ENCODE measurements at places on chromosomes 1 and 21.

DNA sequence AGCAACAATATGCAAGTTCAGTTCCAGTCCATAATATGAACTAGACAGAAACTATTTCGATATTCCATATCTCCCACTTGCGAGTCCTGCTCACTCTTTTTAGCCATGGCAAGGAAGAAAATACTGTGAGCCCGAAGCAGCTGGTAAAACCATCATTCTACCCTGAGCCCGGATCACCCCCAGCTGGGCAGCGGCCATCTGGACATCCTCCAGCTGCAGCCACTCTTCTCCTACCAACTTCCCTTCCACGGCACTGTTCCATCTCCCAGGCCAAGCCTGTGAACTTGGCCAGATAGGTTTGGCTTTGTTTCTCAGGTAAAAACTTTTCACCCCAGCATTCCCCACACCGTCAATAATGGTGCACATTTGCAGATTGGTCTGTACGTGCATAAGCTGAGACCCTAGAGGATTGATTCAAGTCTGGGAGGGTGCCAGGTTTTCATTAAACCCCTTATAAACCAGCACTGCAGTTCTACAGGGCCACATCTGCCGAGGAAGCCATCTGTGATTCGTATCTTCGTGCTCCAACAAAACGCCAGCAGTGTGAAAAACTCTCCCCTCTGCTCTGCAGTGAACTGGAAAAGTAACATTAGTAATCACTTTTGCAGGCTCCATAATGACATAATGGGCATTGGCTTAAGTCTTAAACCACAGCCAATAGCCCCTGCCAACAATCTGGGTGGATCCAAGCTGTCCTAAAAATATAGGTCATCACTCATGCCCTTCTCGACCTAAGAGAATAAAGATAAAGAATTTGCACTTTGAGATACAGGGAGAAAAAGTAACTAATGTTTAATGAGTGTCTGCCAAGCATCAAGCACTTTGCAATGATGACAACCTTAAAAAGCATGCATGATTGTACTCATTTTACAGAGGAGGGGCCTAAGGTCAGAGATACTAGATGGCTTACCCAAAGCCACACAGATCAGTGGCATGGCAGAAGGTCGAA is 205.1 kb downstream of the PLPP3 start:
- DNase-seq: no peak

DNA sequence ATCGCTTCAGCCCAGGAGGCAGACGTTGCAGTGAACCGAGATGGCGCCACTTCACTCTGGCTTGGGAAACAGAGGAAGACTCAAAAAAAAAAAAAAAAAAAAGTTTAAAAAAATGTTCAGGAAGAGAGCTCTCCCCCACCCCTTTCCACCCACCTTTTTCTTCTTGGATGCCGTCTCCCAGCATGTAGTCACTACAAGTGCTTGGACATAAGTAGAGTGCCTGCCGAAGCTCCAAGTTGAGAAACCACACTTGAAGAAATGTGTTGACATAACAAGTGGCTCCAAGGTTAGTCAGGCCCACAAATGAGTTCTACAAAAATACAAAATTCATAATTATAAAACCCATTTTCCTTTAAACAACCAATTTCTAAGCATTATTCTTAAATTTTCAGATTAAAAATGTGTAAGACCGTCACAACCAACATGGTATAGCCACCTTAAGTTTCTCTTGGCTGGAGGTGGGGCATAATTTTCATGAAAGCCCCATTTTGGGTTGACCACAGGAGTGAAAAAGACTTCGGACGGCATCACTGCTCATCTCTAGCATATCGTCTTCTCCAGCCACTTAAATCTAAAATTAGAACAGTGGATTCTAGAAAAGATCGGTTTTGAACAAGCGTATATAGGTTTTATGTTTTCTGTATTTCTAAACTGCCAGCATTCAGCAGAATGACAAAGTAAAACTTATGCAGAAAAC is 26.4 kb downstream of the USP48 start:
- DNase-seq: no peak

GRCh38 chr1:6491480-6491962 is at the start of gene PLEKHG5:
PLEKHG5 (minus strand) TSS chr1:6491667; CDS start chr1:6477571, 14,096 bp downstream.
- DNase-seq: no peak

DNA sequence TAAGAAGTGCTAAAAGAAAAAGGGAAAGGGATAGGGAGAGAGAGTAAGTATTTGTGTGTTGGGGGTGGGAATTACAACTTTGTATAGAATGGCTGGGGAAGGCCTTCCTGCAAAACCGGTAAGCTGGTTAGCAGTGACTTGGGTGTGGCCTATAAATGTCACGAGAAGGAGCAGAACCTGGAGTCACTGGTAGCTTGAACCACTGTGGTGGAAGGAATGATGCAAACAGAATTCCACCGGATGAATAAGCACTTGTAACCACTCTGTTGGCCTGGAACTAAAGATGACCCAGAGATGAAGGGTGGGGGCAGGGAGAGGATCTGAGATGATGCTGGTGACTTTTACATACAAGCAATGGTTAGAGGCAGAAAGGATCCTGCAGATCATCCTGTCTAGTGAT is 8.9 kb downstream of the XKR8 start:
- DNase-seq: no peak

DNA sequence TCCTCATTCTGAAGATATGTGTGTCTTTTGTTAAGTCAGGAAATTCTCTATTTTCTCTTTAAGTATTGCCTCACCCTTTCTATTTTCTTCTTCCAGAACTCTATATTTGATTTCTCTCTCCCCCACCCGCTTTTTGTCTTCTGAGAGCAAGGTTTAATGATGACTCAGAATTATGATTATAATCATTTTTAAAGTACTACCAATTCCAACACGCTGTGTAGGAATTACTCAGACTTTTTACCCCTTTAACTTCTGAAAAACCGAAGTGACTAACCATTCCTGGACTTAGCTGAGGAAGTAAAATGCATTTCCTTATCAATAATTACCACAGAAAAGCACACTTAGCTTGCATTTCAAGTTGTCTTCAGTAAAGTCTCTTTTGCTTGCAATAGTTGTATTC is 20.8 kb upstream of the SCYL3 start:
- DNase-seq: no peak

- DNase-seq: no peak
These were observed 210.7 kb upstream of the TMPRSS15 start for GRCh38 chr21:18614303-18614702.
